ENCODE measurements at places on chromosomes 2 and 18. TPM values are rescaled to one million over a fixed set of nuclear protein-coding genes. Genes with fewer than 3 reads are reported as not detected.
A peak's percentile ranks its signal among the peaks of the same experiment; 100 is the strongest.

DNA sequence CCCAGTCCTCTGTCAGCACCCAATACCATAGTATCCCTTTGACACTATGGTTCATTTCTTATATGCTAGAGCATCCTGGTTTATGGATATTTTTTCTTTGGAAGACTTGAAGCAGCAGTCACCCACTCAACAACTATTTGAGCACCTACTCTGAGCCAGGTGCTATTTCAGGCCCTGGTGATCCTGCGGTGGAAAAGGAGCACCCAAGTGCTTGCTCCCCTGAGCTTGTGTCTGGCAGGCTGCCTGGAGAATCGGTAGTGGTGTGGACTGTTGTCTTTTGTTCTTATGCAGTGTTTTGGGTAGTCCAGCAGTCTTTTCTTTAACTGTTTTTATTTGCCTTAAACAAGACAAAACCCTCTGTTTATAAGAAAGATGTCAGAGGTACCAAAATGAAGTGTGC is 28.9 kb downstream of the NCK2 start:
- no peaks in the 10 kb centered on the region for H3K36me3 ChIP-seq
- H3K4me3 ChIP-seq: no peak overlapping the region
- peak overlapping the region; percentile 2 for H3K27ac ChIP-seq
- peaks cover 53% of the 10 kb centered on the region for H3K4me1 ChIP-seq

DNA sequence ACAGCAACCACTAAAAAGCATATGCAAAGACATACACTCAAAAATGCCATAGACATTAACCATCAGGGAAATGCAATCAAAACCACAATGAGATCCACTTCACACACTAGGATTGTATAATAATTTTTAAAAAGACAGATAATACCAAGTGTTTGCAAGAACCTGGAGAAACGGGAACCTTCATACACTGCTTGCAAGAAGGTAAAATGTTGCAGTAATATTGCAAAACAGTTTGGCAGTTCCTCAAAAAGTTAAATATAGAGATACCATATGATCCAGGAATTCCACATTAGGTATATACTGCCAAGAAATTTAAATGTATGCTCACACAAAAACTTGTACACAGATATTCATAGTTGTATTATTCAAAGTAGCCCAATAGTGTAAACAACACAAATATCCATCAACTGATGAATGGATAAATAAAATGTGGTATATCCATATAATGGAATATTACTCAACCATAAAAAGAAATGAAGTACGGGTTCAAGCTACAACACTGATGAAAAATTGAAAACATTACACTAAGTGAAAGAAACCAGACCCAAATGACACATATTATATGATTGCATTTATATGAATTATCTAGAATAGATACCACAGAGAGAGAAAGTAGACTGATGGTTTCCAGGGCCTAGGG is 14.7 kb upstream of the CHMP3 start:
- H3K36me3 ChIP-seq: no peaks in the 10 kb centered on the region
- no peak for DNase-seq
- H3K27me3 ChIP-seq: peaks cover 22% of the 10 kb centered on the region
- H3K4me3 ChIP-seq: no peak overlapping the region

- peaks cover 7% of the 10 kb centered on the region for H3K27me3 ChIP-seq
- no peak overlapping the region for H3K4me3 ChIP-seq
- no peak overlapping the region for H3K27ac ChIP-seq
- H3K36me3 ChIP-seq: no peaks in the 10 kb centered on the region
- no peak for DNase-seq
- H3K4me1 ChIP-seq: peaks cover 7% of the 10 kb centered on the region
Observed at GRCh38 chr18:5015213-5015612, 181.8 kb downstream of the AKAIN1 start.

The IL36A gene
- not detected for total RNA-seq

- H3K27ac ChIP-seq: no peak overlapping the region
- no peaks in the 10 kb centered on the region for H3K27me3 ChIP-seq
- no peak overlapping the region for H3K4me3 ChIP-seq
- peaks cover 26% of the 10 kb centered on the region for H3K4me1 ChIP-seq
- no peak for DNase-seq
Observed at GRCh38 chr18:8946066-8946838, 156.2 kb upstream of the NDUFV2 start.

The CCDC150 gene
- 18.0 TPM for total RNA-seq

All from mesothelial cell of epicardium (in vitro differentiated cells).